NCI-H446 treated with DMSO at 0.1 percent for 48 hours (cell line): ENCODE measurements at places on chromosomes 16 and 17.

GRCh38 chr16:10740000-10740844, 3.4 kb upstream of the NUBP1 start:
- DNase-seq: no peak

- no peak for DNase-seq
Observed at GRCh38 chr16:50251375-50252081, 14.8 kb upstream of the ADCY7 start.

DNA sequence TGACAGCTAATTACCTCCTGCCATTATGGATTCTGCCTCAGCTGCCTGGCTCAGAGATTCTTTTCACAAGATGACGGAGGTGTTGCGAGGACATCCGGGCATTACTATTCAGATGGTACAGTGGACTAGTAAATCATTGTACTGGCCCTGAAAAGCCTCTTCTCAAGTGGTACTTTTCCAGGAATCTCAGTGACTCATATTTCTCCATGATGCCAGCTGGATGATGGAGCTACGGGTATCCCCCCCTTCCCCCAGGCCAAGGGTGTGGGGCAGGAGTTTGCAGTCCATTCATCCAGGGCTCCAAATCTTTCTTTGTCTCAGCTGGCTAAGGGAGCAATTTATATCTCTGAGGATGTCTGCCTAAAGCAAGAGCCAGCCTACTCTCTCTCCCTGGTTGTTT, 107.7 kb upstream of the GPR139 start:
- no peak for DNase-seq

- DNase-seq: no peak
Observed at GRCh38 chr16:53666786-53667415, 36.8 kb downstream of the RPGRIP1L start.

GRCh38 chr17:1484676-1485422, 7.6 kb downstream of the MYO1C start:
- DNase-seq: no peak

- no peak for DNase-seq
Observed at GRCh38 chr16:78396046-78396445, 296.6 kb downstream of the WWOX start.

- peak; percentile 16 for DNase-seq
Observed at GRCh38 chr17:50331085-50331791, 14.7 kb upstream of the XYLT2 start.

- DNase-seq: no peak
Observed at GRCh38 chr17:82918508-82918907, 78.7 kb upstream of the ZNF750 start.

GRCh38 chr16:2749936-2750335, 2.5 kb upstream of the SRRM2 start:
- DNase-seq: no peak

DNA sequence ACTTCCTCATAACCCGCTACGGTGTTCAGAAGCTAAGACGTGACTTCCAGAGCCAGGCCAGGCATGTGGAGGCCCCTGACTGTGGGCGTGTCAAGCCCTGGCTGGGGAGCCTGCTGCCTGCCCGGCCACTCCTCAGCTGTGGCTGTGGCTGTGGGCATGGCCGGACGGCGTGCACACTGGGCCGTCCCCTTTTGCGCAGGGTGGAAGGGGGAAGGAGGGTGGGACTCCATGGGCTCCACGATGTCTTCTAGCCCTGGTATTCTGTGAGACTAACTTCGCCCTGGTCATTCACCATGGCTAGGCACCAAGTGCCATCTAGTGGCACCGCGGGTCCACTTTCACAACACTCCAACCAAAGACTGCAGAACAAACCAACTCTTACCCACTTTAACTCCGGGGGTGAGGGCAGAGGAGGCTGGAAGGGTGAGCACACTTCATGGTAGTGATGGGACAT, 67.9 kb downstream of the N4BP1 start:
- no peak for DNase-seq

DNA sequence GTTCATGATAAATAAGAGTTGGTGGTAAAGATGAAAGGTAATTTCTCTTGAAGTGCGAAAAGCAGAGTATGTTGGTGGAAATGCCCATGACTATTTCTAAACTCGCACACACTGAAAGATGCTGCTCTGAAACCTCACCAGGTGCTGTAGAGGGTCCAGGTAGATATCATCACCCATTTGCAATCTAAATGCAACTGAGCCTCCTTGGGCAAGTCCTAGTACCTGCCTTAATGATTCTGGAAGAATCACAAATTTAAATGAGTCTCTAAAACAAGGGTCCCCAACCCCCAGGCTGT, 5.9 kb upstream of the MMD start:
- DNase-seq: no peak

- no peak for DNase-seq
Observed at GRCh38 chr17:1122533-1123392, 57.0 kb downstream of the ABR start.

GRCh38 chr17:46726206-46726605, 92.3 kb downstream of the WNT3 start:
- DNase-seq: no peak
